ENCODE measurements at places on chromosomes 7 and 10.

GRCh38 chr7:24005517-24005916 lies 278.5 kb upstream of the NPY start:
- DNase-seq, result no peak

DNA sequence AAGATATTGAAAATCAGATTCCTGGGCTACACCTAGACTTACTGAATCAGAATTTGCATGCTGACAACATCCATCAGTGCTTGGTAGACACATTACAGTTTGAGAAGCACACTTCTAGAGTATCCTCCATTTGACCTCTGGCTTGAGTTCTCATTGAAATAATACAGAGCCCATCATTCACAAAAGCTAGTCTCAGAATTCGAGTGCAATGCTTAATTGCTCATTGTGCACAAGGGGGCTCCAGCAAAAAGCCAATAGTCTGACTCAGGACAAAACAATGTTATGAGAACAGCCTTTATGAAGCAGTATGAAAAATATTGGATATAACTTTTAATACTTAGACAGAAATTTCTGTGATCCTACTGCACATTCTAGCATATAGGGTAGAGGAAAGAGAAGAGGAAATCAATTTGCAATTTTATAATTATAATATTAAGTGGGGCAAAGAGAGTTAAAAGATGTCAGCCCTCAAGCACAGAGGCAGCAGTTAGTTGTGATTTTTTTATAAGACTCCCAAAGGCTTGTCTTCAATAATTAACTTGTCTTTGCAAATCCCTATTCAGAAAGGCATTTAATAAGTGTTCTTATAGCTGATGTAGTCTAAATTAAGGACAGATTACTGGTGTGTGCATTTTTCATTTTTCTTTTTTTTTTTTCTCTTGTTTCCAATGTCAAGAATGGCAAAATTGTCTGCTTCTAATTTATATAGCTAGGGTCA lies 105.8 kb upstream of the ANK3 start:
- no peak for DNase-seq

DNA sequence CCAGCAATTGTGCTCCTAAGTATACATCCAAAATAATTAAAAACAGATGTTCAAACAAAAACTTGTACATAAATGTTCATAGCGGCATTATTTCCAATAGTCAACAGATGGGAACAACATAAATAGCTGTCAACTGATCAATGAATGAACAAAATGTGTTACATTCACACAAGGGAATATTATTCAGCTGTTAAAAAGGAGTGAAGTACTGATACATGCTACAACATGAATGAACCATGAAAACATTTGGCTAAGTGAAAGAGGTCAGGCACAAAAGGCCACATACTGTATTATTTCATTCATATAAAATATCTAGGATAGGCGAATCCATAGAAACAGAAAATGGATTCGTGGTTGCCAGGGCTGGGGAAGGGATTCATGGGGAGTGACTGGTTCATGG lies 109.1 kb downstream of the CDH23 start:
- no peak for DNase-seq

DNA sequence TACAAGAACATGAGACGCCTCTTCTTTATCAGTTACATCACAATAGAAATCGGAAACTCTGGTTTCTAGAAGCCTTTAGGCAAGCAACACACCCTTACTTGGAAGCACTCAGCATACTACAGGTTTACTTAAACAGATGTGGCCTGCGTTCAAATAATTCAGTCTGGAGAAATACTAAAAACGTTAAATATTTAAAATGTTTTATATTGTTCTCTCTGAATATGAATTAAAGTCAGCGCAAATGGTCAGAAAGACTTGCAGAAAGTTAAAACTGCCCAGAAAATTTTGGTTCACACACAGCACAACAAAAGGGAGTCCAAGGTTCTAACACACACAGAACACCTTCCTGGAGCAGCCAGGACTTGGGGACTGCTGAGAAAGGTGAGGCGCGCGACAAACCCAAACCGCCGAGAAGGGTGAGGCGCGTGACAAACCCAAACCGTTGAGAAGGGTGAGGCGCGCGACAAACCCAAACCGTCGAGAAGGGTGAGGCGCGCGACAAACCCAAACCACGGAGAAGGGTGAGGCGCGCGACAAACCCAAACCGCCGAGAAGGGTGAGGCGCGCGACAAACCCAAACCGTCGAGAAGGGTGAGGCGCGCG lies 25.8 kb downstream of the ESYT2 start:
- DNase-seq, result no peak

- no peak for DNase-seq
Measured at GRCh38 chr10:103546401-103546800, 52.9 kb downstream of the NEURL1 start.

DNA sequence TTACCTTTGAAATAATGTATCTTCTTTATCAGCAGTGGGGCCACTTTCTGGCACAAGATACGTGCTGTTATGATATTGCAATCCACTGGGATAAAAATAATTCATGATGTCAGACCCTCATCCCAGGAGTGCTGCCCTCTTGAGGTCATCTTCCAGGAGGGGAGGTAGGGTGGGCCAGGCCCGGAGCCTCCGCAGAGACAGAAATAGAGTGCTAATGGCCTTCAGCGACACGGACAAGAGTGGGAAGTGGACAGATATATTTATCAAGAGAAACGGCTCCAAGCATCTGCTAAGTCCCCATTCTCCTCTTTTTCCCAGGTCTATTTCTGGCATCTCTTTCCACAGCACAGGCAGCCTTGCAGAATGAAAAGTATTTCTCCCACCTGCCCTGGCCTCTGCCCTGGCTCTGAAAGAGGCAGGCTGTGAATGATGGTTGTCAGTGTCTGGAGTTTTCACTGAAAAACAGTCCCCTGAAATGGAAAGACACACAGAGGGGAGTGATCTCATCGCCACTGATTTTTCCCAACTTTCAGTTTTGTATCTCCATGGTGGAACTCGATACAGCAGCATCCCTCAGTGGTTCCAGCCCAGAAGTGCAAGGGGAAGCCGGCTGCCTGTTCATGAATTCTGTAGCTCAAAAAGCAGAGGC lies 251.7 kb upstream of the MYO3A start:
- DNase-seq, result no peak

- no peak for DNase-seq
Measured at GRCh38 chr7:112749775-112750174, 40.4 kb downstream of the TMEM168 start.

DNA sequence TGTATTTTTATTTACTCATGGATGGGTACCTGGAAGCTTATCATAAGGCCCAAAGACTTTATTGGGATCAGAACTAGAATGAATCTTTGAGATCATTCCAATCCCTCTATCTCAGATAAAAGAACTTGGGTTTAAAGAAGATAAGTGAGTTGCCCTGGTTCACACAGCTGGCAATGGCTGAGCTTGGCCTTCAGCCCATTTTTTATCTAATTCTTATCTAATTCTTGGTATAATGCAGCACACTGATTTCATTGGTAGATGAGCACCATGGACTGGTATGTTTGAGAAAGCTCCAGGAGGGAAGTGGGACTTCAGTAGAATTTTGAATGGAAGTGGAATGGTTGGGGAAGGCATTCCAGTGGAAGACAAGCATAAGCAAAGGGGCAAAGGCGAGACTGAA lies 558.9 kb downstream of the REEP3 start:
- DNase-seq, result no peak

DNA sequence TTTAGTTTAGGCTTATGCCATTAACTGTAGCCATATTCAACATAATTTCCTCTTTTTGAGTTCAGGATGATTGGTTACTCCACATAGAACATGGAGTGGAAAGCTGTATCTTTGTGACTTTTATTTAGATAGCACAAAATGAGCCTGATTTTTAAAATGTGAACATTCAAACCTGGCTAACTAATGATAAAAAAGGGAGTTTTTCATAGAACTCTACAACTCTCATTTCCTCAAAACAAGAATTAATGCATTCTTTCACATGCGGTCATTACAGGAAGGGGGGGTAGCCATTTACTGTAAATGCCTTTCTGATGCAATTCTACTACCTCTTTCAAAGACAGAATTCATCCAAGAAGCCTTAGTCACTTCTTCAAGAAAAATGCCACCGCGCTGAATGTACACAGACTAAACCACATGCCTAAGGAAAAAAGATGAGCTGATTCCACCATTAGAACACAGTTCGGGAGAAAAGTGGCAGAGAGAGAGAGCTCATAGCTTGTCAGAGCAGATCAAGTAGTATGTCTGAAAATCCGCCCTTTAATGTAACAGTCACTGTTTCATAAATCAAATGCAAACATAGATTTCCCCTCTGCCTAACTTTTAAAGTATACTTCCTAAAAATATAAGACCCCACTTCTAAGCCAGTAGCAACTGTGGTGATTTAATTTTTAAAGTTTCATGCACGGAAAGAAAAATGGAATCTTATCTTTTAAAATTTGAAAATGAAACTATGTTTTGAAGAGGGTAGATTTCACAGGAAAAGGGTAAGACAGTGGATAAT lies 226.4 kb upstream of the KLF14 start:
- DNase-seq, result no peak

- no peak for DNase-seq
Measured at GRCh38 chr10:121036431-121036830, 185.3 kb downstream of the WDR11 start.

DNA sequence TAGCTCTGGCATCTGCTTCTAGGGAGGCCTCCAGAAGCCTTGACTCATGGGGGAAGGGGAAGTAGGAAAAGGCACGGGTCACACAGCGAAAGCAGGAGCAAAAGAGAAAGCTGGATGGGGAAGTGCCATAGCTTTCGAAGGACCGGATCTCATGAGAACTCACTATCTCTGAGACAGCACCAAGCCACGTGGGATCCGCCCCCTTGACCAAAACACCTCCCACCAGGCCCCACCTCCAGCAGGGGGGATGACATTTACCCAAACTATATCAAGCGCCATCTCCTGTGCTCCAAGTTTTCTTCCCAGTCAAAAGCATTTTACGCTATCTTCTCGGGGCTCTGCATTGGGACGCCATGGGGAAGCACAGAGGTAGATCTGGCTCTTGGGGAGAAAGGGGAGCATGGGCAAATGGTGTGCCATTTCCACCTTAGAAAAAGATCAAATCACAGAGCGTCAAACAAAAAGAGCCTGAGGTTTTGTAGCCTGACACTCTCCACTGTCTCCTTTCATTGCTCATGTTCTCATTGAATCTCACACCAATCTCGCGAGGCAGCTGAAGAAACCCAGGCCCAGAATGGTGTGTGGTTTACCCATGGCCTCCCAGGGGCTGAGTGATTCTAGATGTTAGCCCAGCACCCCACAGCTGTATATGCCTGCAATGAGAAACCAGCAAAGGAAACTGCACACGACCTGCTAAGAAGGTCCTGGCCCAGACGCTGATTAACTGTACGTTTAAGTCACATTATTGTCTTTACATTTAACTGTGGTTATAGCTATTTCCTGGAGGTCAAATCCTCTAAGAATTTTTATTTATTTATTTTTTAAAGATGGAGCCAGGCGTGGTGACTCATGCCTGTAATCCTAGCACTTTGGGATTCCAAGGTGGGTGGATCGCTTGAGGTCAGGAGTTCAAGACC lies 8.1 kb upstream of the OLAH start:
- no peak for DNase-seq

DNA sequence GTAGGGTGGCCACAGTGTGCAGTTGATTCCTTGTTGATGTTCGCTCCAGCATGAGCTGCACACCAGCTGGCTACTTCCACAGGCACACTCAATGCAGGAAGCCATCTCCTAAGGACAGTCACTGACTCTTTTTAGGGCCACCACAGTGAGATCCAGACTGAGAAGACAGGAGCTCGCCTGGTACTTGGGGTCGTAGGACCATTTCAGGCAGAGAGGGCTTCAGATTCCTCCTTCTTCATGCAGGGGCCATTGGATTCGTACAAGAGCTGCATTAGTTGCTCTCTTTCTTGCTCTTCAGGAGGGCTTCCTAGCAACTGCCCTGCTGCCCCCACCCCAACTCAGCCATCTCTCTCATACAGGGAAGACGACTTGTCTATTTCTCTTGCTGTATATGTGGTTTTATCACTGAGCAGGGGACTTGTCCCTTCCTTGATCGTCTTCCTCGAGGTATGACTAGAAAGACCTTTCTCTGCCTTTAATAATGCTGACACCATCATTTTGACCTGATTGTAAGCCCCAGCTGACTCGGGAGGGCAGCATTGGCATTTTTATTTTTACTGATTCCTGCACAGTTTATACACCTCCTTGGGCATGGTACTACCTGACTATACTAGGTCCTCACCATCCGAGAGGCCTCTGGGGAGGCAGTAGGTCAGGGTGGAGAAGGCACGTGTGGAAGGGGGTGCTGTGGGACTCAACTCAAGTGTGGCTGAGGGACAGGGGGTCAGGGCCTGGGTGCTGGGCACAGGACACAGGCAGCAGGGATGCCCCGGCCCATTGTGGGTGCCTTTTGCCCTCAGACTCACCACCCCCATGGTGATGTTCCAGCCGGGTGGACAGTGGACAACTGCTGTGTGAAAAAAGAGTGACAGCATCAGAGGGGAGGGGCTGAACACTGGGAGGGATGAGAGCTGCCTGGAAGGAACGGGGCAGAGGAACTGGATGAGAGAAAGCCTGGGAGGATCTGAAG lies 136.7 kb upstream of the ZNF746 start:
- no peak for DNase-seq
